ENCODE measurements at places on chromosomes 4 and X. TPM values are rescaled to one million over a fixed set of nuclear protein-coding genes. Genes with fewer than 3 reads are reported as not detected.

GRCh38 chrX:110806145-110806544 is 10.5 kb upstream of the CHRDL1 start:
- no peak for DNase-seq

Gene GLRA2
- not detected for total RNA-seq

Gene S100P
- 2.1 TPM for total RNA-seq

Gene PNCK
- total RNA-seq: 0.36 TPM

DNA sequence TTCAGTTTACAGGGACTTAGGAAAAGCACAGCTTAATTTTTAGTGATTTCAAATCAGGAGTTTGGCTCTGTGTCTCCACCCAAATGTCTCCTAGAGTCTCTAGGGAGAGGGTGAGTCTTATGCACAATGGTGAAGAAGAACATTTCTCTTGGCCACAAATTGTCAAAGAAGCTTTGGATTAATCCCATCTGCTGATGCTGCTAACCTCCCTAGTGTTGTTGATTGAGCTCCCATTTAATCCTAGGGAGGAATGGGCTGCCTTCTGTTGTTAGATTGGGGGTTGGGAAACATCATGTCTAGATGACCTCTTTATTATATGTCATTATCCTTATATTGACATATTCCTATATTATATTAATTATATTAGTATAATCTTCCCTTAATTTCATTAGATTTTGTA is 50.0 kb upstream of the PASD1 start:
- DNase-seq: no peak

Gene PGAM4
- 0.79 TPM for total RNA-seq

Gene RASL11B
- 2.2 TPM for total RNA-seq

- no peak for DNase-seq
Measured at GRCh38 chrX:136961594-136962135, 72.1 kb downstream of the GPR101 start.

DNA sequence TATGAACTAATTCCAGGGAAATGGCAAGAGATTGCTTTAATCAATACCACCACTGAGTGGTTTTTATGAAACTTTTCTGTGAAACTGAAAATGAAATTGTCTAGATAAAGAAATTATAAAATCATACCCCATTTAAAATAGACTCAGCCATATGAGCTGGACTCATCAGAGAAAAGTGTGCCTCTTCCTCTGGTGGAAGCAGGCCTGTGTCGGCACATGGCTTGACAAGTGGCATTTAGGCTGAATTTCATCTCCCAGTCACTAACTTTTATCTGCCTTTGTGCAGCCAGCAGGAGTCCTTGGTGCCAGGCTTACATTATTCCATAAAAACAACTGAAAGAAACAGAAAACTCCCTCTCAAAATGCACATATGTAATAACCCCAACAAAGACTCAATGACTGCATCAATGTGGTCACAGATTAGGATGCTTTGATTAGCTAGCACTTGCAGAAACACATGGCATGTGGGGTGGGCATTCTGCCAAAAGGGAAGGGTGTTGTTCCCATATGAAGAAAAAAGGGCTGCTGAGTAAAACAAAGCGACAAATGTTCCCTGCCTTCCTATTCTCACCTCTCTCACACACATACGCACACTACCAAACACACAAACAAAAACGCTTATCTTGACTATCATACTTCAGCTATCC is 232.3 kb downstream of the PABPC4L start:
- no peak for DNase-seq

Gene POF1B
- 0.07 TPM for total RNA-seq

DNA sequence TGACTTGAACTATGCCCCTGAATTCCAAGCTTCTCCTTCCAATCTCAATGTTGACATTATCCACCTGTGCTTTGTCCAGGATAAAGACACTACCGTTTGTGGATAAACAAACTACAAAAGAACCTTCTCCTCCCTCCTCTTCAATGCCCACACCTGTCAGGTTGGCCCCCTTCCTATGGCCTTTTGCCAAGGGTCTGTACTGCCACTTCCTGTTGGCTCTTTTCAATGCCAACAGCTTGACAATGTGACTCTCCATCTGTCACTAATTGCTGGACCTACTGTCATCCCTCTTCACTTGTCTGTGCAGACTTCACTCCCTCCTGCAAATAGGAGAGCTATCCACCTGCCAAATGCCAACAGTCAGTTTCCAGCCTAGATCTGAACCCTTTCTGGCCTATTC is 35.8 kb upstream of the MID1 start:
- DNase-seq: no peak

DNA sequence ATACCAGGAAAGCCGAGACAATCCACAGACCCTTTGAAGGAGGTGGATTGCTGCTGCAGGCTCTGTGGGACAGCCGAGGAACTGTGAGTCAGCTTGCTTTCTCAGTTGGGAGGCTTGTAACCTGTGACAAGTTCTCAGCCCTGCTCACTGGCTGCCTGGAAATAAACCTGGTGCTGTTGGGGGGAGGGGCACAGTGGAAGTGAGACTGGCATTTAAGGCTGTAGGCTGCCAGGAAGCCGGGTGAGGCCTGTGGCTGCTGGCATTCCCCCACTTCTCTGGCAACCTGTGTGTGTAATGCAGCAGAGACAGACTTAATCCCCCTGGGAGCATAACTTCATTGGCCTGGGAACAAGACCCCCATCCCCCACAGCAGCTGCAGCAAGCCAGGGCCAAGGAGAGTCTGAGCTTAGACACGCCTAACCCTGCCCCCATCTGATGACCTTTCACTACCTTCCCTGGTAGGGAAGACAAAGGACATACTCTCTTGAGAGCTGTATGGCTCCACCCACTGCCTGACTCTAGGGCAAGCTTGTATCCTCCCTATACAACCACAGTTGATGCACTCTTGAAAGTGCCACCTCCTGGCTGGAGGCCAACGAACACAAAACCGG is 64.1 kb downstream of the ALPK1 start:
- DNase-seq: no peak

Gene CC2D2A
- not detected for total RNA-seq

DNA sequence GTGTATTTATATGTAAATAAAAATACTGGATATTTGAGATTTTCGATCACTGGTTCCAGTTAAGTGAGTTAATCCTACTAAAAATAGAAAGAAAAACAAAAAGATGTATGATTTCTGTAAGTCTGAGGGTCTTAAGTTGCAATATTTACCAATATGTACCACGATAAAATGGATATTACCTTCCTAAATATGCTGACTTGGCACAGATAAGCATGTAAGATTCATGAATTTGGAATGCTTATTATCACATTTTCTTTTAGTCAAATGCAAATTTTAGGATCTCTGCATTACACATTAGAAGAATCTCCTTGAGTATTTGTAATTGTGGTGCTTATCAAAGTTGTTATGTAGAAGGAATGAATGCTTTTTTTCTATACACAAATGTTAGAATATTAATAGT is 1018.3 kb upstream of the GRID2 start:
- no peak for DNase-seq

Gene SSX7
- not detected for total RNA-seq

- no peak for DNase-seq
Measured at GRCh38 chrX:23887451-23887850, 20.3 kb downstream of the APOO start.

DNA sequence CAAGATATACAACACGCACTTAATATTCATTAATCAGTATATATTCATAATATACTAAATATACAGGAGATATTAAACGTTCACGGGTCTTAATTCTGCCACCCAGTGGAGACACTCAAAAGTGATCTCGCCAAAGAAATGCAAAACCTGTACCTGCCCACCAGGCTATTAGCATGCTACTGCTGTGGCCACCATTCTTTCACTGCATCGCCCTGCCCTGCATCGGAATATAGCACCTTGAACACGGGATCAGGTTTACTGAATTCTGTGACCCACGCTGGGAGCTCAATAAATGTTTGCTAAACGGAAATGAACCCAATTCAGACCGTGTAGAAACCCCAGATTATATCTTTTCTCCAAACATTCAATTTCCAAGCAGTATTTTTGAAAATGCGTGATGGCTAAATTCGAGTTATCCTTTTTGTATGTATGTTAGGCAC is 840 bp upstream of the CLCN3 start:
- DNase-seq: peak; percentile 83

DNA sequence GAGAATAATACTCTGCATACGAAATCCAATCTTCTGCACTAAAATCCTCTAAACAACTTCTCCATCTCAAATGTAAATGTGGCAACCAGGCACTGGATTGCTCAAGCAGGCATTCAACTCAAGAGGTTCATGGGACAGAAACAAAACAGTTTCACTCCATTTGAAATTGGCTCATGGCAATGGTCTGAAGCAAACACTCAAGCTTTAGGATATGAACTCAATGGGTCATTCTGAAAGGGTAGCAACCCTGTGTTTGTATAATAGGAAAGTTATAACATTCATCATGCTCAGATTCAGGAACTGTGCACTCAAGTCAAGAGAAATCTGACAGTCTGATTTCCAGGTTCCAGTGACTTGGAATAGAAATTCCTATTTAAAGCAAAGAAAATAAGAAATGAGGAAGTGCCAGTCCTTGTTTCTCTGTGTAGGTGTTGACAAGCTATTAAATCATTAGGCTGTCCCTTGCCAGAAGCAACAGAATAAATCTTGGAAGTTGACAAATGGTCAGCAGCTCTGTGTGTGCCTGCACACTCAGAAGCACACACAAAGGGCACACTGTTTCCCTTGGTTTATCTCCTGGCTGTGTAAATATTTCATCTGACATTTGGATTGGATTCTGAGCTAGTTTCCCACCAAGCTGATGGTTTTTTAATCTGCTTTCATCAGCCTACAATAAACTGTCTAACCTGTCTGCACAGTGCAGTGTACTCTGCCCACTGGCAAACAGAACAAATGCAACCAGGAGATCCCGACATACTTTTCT is 75.9 kb upstream of the CITED1 start:
- no peak for DNase-seq

DNA sequence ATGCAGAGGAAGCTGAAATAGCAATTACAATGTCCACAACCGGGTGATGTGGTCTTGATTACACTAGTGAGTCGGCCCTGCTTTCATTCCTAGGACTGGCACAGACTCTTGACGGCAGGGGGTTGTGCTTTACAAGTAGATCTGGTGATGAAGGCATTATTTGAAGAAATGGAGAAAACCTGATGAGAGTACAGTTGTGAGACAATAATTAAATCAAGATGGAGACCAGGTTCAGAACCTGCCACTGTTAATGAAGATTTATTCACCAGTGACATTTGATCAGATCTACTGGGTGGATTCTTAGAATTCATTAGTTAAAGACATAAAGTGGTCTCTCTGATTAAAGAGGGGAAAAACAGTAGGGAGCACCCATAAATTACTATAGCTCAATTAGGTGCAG is 747.2 kb downstream of the STPG2 start:
- DNase-seq: no peak

Gene BBS12
- total RNA-seq: 3.8 TPM

- DNase-seq: no peak
Measured at GRCh38 chr4:94802091-94802490, 44.3 kb downstream of the BMPR1B start.

- DNase-seq: no peak
Measured at GRCh38 chrX:50881028-50881427, 29.5 kb upstream of the BMP15 start.

- DNase-seq: no peak
Measured at GRCh38 chrX:55107911-55108310, 19.1 kb downstream of the PAGE2 start.

Gene FGF13
- total RNA-seq: not detected

Gene HSFX3
- not detected for total RNA-seq

Gene PLAC1
- total RNA-seq: not detected

DNA sequence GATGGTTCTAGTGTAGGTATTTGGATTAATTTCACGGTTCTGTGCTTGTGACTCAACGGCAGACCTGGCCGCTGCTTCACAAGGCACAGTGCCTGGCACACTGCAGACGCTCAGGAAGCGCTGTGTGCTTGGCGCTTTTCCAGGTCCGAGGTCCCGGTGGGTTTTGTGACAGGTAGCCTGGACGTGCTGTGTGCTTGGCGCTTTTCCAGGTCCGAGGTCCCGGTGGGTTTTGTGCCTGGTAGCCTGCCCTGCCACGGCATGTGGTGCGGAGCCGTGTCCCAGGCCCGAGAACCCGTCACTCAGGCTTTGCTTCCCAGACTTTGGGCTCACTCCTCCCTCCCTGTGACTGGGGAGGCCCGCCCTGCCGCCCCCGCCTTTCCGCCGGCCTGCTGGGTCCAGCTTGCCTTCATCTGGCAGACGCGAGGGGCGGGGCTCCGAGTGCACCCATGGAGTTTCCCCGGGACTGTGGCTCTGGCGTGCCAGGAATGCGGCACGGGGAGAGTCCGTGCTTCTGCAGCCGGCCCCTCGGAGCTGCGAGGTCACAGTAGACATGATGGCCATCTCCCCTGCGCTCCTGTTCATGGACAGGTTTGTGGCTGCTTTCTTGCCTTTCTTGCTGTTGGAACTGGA is 44.2 kb downstream of the TBC1D14 start:
- DNase-seq: no peak

Gene TEX13C
- total RNA-seq: not detected

Gene IQSEC2
- 0.64 TPM for total RNA-seq

Gene TMPRSS11B
- total RNA-seq: not detected

Data from activated CD4-positive, alpha-beta T cell treated with anti-CD3 and anti-CD28 coated beads, Interleukin-2, amount 10 ng/mL, durations not matched to agents 24 days and 14 days (primary cell).